ENCODE measurements at places on chromosomes 5 and 9.

DNA sequence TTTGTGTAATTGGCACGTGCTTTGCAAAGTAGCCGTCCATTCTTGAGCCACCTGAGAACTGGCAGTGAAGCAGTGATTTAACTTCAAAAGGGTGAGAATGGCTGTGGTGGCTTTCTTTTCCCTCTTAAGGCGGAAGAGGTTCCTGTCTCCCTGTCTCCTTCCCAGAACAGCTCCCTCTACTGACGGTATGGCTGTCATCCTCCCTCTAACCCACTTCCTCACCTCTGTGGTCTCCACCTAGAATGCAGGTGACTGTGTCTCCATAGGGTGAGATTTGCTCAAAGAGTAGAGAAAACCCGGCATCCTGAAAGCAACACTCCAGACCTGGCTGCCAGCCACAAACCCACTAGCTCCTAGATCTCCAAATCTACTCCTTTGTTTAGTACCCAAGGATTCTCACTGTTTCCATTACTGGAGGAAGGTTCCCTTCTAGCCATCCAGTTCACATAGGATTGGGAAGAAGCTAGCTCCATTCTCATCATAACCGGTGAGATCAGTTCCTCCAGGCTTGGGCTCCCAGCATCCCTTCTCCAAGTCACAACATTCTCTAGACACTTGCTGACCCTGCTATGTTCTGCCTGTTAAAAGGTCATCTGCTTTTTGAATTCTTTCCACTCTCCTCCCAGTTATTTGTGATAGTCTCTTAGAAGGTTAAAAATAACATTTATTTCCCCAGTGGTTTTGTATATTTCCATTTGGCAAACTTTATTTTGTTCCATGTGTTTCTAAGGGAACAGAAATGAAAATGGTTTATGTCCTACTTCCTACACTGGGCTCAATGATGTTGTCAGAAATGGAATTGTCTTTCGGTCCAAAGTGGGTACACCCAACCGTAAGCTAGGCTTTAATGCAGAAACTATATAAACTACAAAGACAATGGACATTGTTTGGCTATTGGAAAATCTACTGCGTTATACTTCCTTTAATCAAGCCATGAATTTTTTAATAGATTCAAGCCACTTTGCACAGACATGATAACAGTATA, 269.4 kb downstream of the CWC27 start:
- DNase-seq, result peak; percentile 19

DNA sequence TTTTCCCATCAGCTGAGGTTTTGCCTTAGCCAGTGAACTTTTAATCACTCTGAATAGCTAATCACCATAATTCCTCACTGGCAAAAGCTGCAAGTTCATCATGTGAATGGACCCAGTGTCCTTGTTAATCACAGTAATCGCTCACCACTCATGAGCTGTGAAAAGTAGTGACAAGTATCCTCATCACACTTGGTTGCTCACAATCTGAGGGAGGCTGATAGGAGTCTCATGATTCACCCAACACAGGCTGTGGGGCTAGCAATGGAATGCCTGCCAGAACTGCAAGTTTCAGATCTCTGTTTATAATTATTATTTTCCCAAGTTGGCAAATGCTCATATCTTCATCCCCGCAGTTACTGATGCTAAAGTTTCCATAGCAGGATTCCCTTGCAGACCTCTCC, 467.2 kb downstream of the KIF4B start:
- no peak for DNase-seq

- no peak for DNase-seq
These were observed 150.6 kb downstream of the PRR16 start for GRCh38 chr5:120614531-120615180.

- no peak for DNase-seq
These were observed 110.7 kb upstream of the MAMDC2 start for GRCh38 chr9:69932901-69933300.

- no peak for DNase-seq
These were observed 16.0 kb downstream of the TRAF1 start for GRCh38 chr9:120910643-120911042.

DNA sequence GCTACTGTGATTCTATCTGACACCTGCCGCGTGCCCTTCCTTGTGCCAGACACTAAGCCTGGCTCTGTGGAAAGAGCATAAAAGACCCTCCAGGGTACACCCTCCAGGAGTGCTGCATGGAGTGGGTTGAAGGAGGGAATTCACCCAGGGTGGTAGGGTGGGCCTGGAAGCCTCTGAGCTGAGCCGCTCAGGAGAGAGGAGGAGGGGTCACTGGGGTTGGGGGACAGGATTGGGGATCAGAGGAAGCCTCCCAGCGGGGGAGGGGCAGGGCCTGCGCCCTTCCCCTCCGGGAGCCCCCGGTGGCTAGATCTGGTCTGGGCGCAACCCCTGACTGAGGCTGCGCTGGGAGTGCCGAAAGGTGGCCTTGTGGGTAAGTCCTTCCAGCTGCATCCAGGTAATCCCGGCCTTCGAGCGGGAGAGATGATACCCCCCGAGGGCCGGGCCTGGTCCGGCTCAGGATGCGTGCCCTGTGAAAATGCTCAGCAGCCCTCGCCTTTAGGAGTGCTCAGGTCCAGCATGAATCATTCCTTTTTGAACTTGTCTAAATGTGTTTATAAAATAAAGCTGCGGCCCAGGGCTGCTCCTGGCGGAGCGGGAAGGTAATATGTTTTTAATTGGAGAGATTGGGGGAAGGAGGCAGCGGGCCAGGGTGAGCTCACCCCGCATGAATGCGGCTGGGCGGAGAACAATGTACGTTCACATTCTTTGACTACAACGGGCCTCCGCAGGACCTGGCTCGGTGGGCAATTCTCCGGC, 118.1 kb upstream of the SMIM23 start:
- DNase-seq, result no peak

DNA sequence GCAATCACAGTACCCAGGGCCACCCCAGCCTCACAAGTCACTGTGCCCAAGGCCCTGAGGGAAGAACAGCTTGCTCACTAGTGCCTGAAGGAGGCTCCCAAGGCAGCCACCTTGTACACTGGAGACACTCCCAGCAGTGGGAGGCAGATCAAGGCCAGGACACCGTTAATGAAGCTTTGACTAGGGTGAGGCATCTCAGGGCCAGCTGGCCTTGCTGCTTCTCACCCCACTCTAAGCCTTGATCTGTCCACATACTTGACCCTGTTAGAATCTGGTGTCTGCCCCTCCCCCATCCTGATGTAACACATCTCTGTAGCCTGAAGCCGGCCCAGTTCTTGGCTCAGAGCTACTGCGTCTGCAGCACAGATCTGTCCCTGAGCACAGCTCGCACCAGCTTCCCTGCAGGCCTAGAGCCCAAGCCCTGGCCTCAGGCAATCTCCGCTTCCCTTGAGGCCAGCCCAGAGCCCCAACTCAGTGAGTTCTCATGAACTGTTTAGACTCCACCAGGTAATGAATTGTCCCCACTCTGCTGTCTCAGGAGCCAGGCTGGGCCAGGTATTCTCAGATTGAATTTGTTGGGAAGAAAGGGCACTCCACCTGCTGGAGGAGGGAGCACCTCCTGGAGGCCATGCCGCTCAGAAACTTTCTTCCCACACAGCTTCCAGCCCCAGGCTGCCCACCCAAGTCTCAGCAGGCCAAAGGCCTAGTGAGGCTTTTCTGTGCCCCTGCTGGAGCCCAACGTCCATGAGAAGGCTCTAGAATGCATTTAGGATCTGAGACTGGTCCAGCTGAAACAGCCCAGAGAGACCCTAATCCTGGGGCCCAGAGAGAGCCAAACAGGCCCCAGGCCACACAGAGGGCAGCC, 13.4 kb upstream of the JADE2 start:
- DNase-seq, result no peak

GRCh38 chr9:77714077-77714549, 66.0 kb upstream of the GNA14 start:
- DNase-seq, result no peak

Data from NCI-H345 (cell line).